ENCODE measurements at places on chromosomes 11 and 22. TPM values are rescaled to one million over a fixed set of nuclear protein-coding genes. Genes with fewer than 3 reads are reported as not detected.

DNA sequence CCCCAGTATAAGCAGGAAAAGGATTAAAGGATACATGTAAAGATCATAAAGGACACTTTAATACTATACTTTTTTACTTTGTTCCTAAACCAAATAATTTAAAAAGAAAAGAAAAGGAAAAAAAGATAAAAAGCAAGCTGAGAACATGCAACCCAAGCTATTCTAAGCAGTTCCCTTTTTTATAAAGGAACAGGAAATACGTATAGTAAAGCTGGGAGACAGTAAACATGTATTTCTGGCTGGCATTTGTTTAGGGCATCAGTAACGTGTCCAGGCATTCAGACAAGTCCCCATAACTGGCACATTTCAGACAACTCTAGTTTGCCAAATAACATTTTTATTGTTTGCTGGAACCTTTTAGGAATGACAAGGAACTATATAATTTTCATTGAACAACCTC, 24.9 kb downstream of the BCO2 start:
- H3K4me3 ChIP-seq: no peak overlapping the region
- no peak overlapping the region for H3K27ac ChIP-seq
- H3K36me3 ChIP-seq: no peaks in the 10 kb centered on the region
- no peak for DNase-seq

DNA sequence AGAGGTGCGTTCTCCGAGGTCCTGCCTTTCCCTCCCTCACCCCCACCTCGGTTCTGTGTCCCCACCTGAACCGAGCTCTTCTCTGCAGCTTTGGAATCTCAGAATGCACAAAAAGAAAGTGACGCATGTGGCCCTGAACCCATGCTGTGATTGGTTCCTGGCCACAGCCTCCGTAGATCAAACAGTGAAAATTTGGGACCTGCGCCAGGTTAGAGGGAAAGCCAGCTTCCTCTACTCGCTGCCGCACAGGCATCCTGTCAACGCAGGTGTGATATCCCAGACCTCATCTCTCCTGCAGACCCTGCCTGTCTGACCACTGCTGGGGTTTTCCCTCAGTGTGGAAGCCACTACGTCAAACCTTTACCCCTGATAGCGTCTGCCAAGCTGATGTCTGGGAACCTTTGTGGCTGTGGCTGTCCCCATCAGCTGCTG, 13.9 kb downstream of the ACP2 start:
- H3K27me3 ChIP-seq: no peaks in the 10 kb centered on the region
- DNase-seq: no peak
- H3K27ac ChIP-seq: peak overlapping the region; percentile 49
- peaks cover 38% of the 10 kb centered on the region for H3K4me1 ChIP-seq

DNA sequence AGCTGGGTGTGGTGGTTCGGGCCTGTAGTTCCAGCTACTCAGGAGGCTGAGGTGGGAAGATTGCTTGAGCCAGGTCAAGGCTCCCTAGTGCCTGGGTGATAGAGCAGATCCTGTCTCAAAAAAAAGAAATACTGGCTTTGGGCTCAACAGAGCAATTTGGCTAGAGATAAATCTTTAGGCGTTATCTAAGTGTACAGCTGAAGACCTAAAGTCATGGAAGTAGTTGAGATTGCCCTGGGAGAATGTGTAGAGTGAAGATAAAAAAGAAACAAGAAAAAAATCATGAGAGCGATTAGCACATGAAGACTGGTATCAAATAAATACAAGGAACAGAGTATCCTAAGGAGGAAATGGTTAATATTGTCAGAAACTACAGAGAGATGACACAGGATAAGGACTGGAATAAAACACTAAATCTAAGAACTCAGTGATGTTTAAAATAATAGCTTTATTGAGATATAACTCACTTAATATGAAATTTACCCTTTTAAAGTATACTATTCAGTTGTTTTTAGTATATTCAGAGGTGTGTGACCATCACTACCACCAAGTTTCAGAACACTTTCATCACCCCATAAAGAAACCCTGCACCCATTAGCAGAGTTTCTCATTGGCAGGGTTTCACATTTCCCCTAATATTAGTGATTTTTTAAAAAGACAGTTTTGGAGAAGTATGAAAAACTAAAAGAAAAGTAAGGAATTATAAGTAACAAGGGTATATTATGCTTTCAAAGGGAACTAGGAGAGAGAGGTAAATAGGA, 20.7 kb downstream of the PIK3C2A start:
- DNase-seq: no peak
- no peaks in the 10 kb centered on the region for H3K36me3 ChIP-seq
- H3K27me3 ChIP-seq: no peaks in the 10 kb centered on the region
- H3K4me3 ChIP-seq: no peak overlapping the region
- no peak overlapping the region for H3K27ac ChIP-seq
- H3K4me1 ChIP-seq: no peaks in the 10 kb centered on the region

- peaks cover 61% of the 10 kb centered on the region for H3K4me1 ChIP-seq
- H3K4me3 ChIP-seq: no peak overlapping the region
- no peak for DNase-seq
- H3K27ac ChIP-seq: no peak overlapping the region
- H3K27me3 ChIP-seq: no peaks in the 10 kb centered on the region
- H3K36me3 ChIP-seq: peaks cover 25% of the 10 kb centered on the region
Measured at GRCh38 chr11:64871492-64871891, 6.9 kb downstream of the EHD1 start.

Gene TMEM218
- total RNA-seq: 20.5 TPM

Gene TBRG1
- 24.3 TPM for total RNA-seq

DNA sequence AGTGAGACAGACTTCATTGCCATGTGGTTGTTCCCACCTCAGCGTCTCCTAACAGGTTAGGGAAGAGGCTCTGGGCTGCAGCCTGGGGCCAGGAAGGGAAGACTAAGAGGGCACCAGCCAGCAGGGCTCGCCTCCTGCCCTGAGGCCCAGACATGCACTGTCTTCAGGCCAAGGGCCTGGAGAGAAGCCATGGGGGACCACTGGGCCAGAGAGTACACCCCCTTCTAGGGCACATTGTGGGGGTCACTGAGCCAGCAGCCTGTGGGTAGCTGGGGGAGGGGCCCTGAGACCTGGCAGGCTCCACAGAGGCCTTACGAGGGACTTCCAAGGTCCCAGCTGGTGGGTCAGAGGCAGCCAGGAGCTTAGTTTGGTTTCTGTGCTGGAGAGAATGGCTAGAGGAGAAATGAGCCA, 25.0 kb upstream of the MYRF start:
- no peak overlapping the region for H3K27ac ChIP-seq
- no peak overlapping the region for H3K4me3 ChIP-seq
- H3K27me3 ChIP-seq: no peaks in the 10 kb centered on the region
- H3K36me3 ChIP-seq: no peaks in the 10 kb centered on the region

- no peak for DNase-seq
- H3K4me3 ChIP-seq: peak overlapping the region; percentile 88
- peaks cover 32% of the 10 kb centered on the region for H3K4me1 ChIP-seq
- H3K27ac ChIP-seq: peak overlapping the region; percentile 94
Measured at GRCh38 chr22:29269731-29270474, 1.8 kb downstream of the EWSR1 start.

DNA sequence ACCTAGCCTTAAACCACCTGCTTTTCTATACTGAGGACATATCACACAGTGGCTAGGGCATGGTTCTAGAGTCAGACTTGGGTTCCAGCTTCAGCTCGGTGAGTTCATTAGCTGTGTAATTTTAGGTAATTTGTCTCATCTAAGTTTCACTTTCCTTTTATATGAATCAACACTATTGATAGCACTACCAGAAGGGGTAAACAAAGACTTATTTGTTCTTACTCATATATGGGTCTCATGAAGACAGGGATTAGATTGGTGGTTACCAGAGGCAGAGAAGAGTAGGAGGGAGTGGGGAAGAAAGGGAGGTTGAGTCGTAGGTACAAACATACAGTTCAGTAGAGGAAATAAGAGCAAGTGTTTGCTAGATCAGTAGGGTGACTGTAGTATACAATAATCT, 924.7 kb downstream of the OPCML start:
- DNase-seq: no peak
- H3K4me1 ChIP-seq: no peaks in the 10 kb centered on the region
- H3K4me3 ChIP-seq: no peak overlapping the region
- no peak overlapping the region for H3K27ac ChIP-seq

Gene ROBO4
- total RNA-seq: 0.20 TPM

Gene SCN3B
- not detected for total RNA-seq

Gene LINC01488
- total RNA-seq: not detected

Gene OR51B4
- not detected for total RNA-seq

DNA sequence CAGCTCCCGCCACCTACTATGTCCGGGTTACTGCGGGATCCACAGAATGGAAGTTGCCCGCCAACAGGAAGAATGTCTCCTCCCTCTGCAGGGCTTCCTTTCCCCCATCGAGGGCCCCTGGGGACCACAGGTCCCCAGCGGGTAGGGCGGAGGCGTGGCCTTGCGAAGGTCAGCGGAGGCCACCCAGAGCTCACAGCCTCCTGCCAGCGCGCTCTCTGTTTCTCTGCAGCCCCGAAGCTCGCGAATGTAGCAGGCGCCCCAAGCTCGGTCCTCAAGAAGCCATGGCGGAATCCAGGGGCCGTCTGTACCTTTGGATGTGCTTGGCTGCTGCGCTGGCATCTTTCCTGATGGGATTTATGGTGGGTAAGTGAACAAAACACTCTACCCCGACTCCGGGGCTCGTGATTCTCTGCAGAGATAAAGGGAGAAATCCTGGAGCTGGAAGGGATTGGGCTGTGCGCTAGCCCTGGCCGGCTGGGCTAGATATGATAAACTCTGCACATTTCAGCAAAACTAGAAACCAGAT, at the start of gene NAALAD2:
Gene NAALAD2 (plus strand): TSS at position 186 of the 526 bp plus-strand sequence. CDS start 96 bp downstream, at position 282.
- H3K27me3 ChIP-seq: no peaks in the 10 kb centered on the region
- H3K4me3 ChIP-seq: peak within 1 kb of the TSS; percentile 37
- no peak for DNase-seq

DNA sequence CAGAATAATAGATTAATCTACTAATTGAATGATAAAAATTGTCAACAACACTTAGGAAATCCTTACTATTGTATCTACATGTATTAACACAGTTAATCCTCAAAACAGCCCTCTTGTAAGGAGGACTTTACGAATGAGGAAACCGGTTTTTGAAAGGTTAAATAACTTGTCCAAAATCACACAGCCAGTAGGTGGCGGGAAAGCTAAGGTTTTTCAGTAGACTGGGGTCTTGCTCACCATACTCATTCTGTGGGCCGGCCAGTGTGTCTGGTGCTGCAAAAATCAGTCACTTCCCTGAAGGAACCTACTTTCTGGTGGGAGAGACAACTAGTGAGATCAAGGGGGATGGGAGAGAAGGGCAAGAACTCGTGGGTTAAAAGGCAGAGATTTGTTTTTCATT, 3.8 kb downstream of the DCPS start:
- H3K4me1 ChIP-seq: peaks cover 15% of the 10 kb centered on the region
- no peaks in the 10 kb centered on the region for H3K27me3 ChIP-seq
- DNase-seq: no peak
- H3K4me3 ChIP-seq: no peak overlapping the region

Gene SERHL2
- 2.4 TPM for total RNA-seq

Gene TPST2
- 18.9 TPM for total RNA-seq

GRCh38 chr11:128737704-128738103, 43.8 kb downstream of the FLI1 start:
- H3K27me3 ChIP-seq: peaks cover 6% of the 10 kb centered on the region
- H3K4me1 ChIP-seq: no peaks in the 10 kb centered on the region
- H3K36me3 ChIP-seq: no peaks in the 10 kb centered on the region
- H3K27ac ChIP-seq: no peak overlapping the region

Gene FIBIN
- total RNA-seq: not detected

Gene PATE4
- total RNA-seq: not detected

GRCh38 chr11:66367561-66368312, 3.8 kb downstream of the SLC29A2 start:
- H3K36me3 ChIP-seq: peaks cover 27% of the 10 kb centered on the region
- H3K4me1 ChIP-seq: peaks cover 15% of the 10 kb centered on the region
- H3K4me3 ChIP-seq: no peak overlapping the region
- no peak for DNase-seq

DNA sequence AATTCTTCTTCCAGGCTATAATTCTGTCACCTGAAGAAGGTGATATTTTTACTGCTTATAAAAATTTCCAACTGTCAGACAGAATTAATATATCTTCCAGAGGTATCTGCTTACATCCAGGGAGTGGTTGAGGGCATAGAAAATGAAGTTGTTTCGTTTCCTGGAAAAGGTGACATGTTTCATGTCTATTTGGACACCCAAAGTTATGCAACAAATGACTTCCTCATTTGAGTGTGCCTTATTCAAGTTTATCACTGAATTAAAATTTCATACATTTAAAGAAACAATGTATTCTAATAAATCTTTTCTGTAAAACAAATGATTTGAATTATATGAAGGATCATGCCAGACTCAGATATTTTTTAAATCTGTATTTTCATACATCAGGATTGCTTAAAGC, 8.5 kb upstream of the GRAMD1B start:
- no peak overlapping the region for H3K27ac ChIP-seq
- no peak overlapping the region for H3K4me3 ChIP-seq
- no peaks in the 10 kb centered on the region for H3K4me1 ChIP-seq
- DNase-seq: no peak
- no peaks in the 10 kb centered on the region for H3K36me3 ChIP-seq

Gene CCDC87
- total RNA-seq: 1.0 TPM

Gene HBB
- not detected for total RNA-seq

Gene KREMEN1
- total RNA-seq: 6.1 TPM

Gene ACRV1
- total RNA-seq: not detected

DNA sequence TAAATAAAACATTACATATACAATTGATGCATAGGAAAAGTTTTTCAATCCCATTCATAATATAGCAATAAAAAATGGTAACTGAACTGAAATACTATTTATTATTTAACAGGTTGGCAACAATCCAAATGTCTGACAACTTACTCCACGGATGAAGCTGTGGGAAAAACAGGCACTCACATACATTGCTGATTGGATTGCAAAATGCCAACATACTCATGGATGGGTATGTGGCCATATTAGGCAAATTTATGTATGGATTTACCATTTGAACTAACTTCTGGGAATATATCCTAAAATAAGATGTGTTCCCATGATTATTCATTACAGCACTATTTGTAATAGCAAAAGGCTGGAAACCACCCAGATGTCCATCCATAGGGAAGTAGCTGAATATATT, 3.2 kb upstream of the BIRC2 start:
- no peak overlapping the region for H3K4me3 ChIP-seq
- peaks cover 23% of the 10 kb centered on the region for H3K4me1 ChIP-seq
- H3K27me3 ChIP-seq: no peaks in the 10 kb centered on the region
- no peak for DNase-seq
- H3K27ac ChIP-seq: no peak overlapping the region

GRCh38 chr11:11380883-11381282, 27.8 kb upstream of the CSNK2A3 start:
- no peak for DNase-seq
- no peak overlapping the region for H3K27ac ChIP-seq

Measured in PC-9 (cell line).